NCI-H1694 (cell line): ENCODE measurements at places on chromosomes 6 and 20.

DNA sequence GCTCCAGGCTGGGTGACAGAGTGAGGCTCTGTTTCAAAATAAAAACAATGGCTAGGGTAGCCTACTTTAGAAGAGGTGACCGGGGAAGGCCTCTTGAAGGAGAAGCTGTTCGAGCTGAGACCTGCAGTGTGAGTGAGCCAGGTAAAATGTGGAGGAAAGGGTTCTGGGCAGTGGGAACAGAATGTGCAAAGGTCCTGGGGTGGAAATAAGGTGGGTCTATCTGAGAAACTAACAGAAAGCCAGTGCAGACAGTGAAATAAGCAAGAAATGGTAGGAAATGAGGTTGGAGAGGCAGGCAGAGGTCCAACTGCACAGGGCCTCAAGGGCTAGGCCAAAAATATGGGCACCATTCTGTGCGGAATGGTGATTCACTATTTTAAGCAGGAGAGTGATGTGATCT is 53.4 kb downstream of the BPIFB1 start:
- DNase-seq: no peak

DNA sequence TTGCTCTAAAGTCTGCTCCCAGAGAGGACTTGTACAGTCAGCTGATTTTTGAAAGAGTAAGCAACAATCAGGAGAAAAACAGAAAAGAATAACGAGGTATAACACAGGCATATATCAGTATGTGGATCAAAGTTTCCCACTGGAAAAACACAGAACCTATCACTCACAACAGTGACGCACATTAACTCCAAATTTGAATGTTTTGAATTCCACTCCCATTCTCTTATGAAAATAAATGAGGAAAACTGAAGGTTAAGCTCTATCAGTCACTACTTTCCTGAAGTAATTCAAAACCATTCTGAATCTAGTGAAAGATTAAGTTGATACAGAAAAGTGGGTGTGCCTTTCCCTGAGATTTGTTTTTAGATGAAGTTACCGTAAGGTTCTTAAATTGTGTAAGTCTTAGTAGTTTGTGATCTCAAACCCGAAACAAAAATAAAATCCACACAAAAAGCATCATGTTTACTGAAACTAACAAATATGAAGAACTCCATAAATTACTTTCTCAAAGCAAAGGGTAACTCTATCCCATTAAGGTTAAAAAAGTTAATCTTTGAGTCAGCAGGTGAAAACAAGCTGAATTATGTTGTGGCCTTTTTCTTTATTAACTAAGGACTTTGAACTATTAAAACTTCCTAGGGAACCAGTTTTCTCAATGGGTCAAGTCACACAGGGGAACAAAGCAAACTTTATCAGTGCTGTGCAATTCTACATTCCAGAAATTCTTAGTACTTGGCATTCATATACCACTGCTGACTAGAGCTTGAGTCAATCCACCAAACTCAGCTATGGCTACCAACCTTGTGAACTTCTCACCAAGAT is 115.7 kb downstream of the OGFRL1 start:
- DNase-seq: no peak

DNA sequence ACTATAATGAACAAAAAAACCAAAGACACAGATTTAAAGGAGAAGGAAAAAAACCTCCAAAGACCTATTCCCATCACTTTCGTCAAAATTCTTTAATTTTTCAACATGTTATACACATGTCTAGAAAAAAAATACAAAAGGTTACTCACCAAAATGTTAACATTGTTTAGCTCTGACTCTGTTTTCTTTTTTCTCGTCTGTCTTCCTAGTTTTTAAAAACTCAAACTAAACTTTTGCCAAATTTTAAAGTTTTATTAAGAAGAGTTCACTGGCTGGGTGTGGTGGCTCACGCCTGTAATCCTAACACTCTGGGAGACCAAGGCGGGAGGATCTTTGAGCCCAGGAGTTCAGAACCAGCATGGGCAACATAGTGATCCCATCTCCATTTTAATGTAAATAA is 10.8 kb downstream of the MCUR1 start:
- no peak for DNase-seq

DNA sequence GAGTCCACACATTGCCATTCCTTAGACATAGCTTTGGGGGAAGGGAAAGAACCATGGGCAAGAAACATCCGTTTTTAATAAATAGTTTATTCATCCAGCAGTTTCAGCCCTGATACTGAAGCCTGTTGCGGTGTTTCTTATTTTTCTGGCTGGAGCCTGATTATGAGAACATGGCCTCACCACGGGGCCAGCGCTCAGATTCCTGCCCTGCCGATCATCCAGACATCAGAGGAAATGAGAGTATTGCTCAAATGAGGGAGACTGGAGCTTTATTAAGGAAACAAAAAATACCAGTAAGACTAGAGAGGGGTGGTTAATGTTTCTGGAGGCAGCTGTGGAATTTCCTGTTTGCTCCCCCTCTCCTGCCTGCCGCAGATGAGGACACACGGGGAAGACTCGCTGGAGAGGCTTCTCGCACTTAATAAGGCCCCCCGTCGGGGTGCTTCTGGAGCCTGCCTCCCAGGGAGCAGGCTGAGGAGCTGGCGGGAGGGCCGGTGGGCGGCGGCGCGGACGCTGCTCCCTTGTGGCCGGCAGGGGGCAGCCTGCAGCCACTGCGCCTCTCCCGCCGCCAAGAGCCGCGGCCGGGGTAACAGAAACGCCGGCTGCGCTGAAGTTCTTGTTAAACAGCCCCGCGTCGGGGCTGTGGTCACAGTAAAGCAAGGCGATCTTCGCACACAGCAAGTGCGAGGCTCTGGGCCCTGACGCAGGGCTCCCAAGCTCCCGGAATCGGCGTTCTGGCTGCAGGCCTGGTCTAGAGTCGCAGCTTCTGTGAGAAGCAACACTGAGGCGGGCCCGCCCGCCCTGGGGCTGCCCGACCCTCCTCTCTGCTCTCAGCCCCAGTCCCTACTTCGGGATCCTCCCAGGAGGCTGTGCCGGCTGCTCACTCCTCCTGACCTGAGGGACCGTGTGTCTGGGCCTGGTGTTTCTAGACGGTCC is 17.5 kb downstream of the LEMD2 start:
- peak; percentile 44 for DNase-seq

DNA sequence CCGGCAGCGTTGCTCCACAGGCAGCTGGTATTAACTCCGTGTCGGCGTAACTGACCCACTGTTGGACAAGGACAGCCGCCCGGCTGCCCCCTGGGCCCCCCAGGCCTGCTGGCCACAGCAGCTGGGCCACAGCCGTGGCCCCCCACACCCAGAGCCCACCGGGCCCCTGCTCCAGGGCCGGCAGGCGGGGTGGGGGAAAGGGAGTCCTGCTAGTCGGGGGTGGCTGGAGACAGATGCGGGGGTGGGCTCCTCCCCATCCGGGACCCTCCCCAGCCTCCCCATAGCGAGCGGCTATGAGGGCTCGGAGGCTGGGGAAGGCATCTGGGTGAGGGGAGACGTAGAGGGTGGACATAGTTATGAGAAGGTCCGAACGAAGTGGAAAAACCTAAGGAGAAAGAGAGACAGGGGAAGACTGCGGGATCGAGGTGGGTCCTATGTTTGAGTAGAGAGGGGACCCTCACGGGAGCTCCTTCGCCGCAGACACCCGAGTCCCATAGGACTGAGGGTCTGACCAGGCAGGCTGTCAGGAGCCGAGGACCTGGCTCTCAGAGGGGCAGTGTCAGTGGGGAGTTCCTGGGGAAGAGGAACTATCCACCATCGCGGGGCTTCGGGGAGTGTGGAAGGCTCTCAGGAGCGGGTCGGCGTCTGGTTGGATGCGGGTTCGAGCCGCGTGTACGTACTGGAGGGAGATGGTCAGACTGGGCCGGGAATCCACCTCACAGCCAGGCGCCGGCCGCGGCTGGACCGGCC is 511 bp downstream of the VARS1 start:
- DNase-seq: no peak

DNA sequence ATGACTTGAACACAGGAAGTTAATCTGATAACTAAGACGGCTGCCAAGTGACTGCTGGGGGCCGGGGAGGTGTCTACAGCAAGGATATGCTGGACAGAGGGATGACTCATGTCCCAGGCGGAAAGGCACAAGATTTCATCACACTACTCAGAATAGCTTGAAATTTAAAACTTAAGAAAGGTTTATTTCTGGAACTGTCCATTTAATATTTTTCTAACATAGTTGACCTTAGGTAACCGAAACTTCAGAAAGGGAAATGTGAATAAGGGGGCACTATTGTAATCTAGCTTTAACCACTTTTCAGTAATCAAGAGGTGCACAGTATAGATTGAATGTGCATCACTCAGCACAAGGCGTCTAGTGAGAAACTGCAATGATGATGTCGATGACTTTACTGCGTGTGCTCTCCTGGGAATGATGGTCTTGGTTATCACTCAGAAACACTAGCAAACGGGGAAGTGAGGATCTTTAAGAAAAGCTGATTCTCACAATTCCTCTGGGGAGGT is 171.5 kb downstream of the QKI start:
- DNase-seq: no peak

GRCh38 chr20:25237610-25238318 is 10.1 kb upstream of the PYGB start:
- DNase-seq: peak; percentile 4

DNA sequence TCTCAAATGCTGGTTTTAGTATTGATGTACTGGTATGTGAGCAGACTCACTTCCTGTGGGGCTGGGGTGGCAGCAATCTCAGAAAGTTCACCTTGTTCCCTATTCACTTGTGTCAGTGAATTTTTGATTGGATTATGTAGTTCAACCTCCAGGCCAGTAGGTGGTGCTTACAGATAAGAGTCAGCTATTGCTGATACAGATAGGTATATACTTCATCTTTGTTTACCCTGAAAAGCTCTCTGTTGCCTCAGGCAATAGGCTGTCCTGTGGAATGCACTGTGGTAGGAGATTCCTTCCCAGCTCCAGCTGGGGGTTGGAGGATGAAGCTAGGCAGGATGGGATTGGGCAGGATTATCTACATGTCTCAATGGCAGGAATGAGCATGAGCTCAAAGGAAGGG is 851.2 kb upstream of the EYS start:
- no peak for DNase-seq

- DNase-seq: no peak
These were observed 141.3 kb downstream of the FUT9 start for GRCh38 chr6:96157018-96157565.

- DNase-seq: peak; percentile 2
These were observed 1.6 kb upstream of the OGFRL1 start for GRCh38 chr6:71287038-71287437.

GRCh38 chr6:84268781-84269180 is 41.3 kb upstream of the CEP162 start:
- no peak for DNase-seq

- no peak for DNase-seq
These were observed 197.5 kb upstream of the CEP162 start for GRCh38 chr6:84424956-84425355.

DNA sequence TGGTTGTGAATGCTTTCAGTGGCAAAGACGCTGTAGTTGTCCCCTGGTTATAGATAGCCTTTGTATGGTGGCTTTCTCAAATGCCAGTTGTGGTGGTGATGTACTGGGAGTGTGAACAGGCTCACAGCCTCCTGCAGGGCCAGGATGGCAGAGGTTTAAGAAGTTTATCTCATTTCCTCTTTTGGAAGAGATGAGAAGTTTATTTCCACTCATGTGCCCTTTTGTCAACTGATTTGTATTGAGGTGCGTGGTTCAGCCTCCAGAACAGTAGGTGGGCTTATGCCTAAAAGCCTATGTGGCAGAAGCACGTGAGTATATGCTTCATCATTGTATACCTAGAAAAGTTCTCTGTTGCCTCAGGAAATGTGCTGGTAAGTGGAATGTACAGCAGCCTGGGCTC is 13.7 kb upstream of the ZFP57 start:
- DNase-seq: no peak

- DNase-seq: no peak
These were observed 29.8 kb upstream of the NEDD9 start for GRCh38 chr6:11262242-11262641.

DNA sequence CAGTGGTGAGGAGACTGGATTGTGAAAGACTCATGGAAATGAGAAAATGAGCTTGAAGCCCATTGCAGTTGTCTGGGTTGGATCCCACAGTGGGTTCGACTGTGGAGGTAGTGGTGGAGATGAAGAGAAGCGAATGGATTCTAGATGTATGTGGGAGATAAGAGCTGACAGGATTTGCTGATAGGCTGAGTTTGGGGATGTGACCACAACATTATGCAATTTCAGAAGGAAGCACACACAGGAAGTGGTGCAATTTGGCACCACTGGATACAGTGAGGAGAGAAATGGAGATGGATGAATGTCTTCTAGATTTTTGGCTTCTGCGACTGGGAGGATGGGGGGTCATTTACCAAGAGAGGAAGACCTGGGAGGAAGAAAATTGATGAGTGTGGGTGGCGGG is 64.4 kb upstream of the MAFB start:
- DNase-seq: no peak

GRCh38 chr6:90049295-90049694 is 155.0 kb downstream of the GJA10 start:
- DNase-seq: no peak

DNA sequence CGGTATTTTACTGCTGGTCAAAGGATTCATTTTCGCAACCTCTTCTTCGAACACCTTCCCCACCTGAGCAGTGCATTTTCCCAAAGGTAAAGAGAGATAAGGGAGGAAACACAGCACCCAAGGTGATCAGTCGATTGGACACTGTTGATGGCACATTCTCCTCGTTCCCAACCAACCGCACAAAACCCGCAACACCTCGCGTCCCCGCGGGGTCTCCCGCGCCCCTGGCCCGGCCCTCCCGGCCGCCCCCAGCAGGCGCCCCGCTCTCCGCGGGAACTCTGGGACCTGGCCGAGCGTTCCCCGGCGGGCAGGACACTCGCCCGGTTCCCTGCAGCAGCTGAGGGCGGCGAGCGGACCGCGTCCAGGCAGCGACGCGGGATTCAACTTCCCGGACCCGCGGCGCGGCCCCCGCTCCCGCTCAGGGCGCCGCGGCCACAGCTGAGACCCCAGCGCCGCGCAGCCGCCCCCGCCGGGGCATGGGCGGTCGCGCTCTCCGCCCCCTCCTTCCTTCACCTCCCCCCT is 506 bp downstream of the RGS17 start:
- DNase-seq: no peak

GRCh38 chr6:33950891-33951889 is 147.4 kb upstream of the MLN start:
- no peak for DNase-seq

DNA sequence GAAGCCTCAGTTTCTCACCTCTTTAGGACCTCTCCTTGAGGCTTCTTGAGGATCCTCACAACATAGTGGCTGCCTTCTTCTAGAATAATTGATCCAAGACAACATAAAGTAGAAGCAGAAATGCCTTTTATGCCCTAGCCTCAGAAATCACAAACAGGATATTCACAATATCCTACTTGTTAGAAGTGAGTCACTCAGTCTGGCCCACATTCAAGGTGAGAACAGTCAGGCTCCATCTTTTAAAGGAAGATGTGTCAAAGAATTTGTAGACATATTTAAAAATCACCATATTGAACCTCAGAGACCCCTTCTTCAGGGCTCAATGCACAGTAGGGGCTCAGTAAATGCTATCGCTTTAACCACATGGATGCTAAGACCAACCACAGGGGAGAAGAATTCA is 20.8 kb upstream of the FAM83D start:
- DNase-seq: no peak
